ENCODE measurements at places on chromosomes 3 and 15. TPM values are rescaled to one million over a fixed set of nuclear protein-coding genes. Genes with fewer than 3 reads are reported as not detected.

The ZNF501 gene
- 0.04 TPM for total RNA-seq

DNA sequence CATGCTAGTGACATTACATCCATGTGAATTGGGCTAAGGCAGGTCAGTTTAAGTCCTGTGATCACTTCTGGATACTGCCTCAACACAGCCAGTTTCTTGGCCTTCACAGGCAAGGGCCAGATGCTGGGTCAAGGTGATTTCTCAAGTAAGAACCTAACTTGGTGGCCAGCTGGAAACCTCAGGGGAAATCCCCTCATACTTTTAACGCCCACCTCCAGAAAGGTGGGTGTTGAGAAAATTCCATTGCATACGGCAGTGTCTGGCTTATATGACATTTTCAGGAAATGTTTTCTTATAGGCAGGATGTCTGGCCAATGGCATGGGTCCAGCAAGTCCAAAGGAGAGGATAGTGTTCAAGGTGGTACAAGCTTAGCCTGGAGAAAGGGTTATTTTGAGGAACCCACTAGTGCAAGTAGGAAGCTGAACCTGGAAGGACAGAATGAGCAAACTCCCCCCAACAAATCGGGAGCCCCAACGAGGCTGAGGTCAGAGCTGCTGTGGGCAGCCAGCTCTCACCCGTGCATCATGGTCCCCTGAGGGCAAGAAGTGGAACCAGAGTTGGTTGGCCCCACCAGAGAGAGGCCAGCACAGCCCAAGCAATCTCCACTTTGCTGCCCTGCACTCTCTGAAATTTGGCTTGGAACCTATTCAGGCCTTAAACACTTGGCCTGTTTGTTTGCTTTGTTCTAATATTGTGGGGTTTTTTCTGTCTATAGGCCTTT, 135.4 kb downstream of the PDE8A start:
- DNase-seq = no peak

- no peak for DNase-seq
Observed at GRCh38 chr3:186832276-186832675, 10.2 kb upstream of the ADIPOQ start.

DNA sequence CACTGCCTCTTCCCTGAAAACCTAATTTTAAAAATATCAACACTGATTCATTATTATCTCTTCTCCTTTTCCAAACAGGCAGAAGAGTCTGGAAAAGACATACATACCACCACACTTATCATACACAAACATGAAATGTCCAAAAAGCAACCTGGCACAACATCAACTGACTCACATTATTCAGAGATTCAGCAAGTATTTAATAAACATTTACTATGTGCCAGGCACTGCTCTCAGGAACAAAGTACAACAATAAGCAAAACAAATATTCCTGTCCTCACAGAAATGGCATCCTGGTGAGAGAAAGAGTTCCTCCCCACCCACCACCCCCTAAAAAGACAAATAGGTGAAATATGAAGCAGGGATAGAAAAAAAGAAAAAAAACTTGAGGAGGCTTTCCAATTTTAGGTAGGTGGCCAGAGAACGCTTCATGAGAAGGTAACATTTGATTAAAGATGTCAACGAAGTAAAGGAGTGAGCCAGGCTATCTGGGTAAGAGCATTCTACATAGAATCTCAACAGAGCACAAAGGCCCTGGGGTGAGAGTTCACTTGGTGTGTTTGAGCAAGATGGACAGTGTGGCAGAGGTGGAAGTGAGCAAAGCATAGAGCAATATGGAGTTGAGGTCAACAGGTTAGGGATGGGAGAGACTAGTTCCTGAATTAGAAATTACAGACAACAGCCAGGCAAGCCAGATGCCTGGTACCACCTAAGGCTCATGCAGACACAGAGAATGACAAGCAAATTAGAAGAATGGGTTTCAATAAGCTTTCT, 141.7 kb downstream of the OSBPL10 start:
- DNase-seq = no peak

GRCh38 chr3:11306817-11307589, 34.8 kb downstream of the ATG7 start:
- no peak for DNase-seq

- no peak for DNase-seq
Observed at GRCh38 chr3:131025539-131025938, 1.1 kb downstream of the ASTE1 start.

The TMEM40 gene
- not detected for total RNA-seq

The CIAO2A gene
- total RNA-seq = 105 TPM

- no peak for DNase-seq
Observed at GRCh38 chr3:141578202-141578973, 91.6 kb downstream of the RASA2 start.

DNA sequence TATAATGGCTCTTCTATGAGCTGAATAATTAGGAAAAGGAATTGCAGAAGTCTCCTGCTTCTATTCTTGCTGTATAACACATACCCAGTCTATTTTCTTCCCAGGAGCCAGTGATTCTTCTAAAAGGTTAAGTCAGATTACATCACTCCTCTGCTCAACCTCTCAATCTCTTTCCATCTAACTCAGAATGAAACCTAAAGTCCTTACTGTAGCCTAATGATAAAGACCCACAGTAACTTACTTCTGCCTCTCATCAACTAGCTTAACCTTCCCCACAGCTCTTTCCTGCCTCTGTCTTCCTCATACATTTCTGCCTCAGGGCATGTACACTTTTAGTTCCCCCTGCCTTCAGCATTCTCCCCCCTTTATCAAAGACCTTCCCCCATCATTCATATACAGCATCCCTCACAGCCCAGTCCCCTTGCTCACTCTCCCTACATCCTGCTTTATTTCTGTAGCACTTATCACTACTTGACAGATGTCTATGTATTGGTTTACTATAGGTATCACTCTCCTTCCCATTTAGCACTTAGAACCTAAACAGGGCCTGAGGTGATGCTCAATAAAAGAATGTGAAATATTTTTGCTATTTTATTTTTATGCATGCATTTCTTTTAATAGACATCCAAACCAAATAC, 28.5 kb upstream of the CMTM6 start:
- DNase-seq = no peak

The CLDN1 gene
- 0.67 TPM for total RNA-seq

DNA sequence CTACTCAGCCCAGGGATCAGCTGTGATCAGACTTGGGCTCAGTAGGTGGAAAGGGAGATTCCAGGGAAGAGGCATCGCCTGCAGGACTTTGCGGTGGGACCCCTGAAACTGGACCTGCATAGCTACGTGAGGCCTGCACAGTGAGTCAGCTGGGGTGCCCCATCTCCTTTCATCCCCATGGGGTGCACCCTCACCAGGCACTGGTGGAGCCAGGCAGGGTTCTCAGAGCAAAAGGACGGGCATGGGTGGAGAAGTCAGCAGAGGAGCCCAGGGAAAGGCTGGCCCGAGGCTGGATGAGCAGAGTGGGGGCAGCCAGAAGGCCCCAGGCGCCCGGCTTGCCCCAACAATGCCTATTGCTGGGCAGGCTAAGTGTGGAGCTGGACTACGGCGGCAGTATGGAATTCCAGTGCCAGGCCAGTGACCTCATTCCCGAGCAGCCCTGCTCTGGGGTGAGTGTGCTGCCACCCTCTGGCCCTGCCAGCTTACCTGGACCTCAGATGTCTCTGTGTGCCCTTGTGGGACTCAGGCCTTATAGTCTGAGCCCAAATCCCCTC, 19.7 kb downstream of the ACAA1 start:
- no peak for DNase-seq

The CDHR4 gene
- total RNA-seq = not detected

The GHSR gene
- not detected for total RNA-seq

- no peak for DNase-seq
Observed at GRCh38 chr3:53629402-53629723, 135.0 kb downstream of the CACNA1D start.

The PDE12 gene
- 16.1 TPM for total RNA-seq

The KLHL24 gene
- total RNA-seq = 48.7 TPM

- DNase-seq = no peak
Observed at GRCh38 chr15:71501344-71502076, 308.8 kb upstream of the NR2E3 start.

DNA sequence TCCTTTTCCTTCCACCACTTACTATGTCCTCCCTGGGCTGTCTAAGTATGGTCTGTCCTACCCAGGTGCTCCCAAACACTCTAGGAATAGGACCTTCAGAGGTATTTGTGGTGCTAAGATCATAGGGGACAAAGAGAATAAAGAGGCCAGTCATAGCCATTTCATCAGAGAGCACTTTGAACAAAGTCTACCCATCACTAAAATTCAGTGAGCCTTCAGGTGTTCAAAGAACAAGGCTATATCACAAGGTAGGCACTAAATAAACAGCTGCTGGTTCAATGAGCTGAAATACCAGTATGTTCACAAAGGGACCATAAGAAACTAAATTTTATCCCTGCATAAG, 38.8 kb downstream of the NBEAL2 start:
- DNase-seq = no peak

The EIF4E3 gene
- 3.4 TPM for total RNA-seq

- no peak for DNase-seq
Observed at GRCh38 chr3:170220871-170221270, 1.4 kb upstream of the PRKCI start.

The C3orf85 gene
- not detected for total RNA-seq

DNA sequence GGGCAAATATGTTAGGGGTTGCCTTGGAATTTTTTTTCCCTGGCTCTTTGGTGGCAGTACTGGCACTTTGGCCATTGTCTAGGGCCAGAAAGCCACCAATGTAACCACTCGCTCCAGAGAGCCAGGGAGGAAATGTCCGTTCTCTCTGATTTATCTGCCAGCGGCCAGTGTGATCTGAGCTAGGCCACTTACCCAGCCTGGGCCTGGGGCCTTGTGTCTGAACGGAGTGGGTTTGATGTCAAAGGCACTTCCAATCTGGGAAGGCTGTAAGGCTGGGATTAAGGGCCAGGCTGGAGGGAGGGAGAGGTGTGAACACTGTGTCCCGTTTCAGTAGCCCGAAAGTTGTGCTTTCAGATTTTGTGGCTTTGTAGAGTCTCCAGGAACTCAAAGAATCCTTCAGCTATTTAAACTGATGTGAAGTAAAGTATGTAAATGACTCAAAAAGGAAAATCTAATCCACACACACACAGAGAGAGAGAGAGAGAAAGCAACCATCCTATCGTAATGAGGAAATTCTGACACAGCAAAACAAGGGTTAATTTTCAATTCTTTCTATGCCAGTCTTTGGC, 271.0 kb downstream of the PDZRN3 start:
- peak; percentile 19 for DNase-seq

DNA sequence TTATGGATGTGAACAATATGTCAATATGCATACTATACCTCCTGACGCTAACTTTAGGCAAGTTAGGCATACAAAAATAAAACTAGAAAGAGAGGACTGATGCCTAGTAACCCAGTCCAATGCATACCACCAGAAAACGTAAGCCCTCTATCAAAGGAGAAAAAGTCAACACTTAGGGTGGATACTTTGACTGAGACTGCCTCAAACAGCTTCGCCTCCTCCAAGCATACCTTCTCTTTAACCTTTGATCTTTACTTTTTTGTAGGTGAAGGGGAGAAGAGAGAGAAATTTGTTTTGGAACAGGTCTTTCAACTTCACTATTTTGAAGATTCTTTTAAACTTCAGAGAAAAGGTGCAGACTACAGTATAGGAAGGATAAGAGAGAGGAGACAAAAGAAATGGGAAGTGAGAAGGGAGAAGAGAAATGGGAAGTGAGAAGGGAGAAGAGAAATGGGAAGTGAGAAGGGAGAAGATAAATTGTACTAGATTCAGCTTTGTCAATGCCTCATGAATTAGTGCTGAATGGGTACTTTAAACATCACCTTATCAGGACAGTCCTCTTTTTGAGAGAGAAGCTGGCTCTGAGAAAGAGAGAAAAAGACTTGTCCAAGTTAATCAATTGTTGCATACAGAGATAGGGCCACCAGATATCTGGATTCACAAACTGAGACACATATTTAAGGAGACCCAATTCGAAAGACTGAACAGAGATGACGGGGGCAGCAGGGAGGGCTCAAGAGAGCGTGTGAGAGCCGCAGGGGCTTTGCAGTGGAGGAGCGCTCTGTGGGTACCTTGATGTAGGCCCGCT, 1.0 kb downstream of the P3H2 start:
- peak; percentile 28 for DNase-seq

The STT3B gene
- 134 TPM for total RNA-seq

DNA sequence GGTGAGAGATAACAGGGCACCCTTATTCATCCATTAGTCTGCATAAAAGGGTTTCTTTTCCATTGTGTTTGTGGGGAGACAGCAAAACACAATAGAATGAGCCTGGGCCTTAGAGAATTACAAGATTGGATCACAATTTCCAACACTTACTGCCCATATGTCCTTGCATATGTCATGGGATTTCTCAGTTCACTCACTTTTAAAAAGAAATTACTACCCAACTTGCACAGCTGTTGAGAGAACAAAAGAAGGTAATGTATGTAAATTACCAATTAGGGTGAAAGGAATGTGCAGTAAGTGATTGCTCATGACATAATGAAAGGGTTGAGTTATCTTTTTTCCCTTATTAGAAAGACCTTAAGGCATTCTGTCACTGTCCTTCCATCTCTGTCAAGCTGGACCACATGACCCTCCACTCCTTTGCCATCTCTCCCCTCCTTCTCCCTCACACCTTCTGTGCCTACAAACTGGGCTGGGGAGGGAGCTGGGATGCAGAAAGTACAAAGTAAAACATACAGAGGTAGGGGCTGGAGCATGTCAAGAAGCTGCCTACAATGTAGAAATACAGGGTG, 244.2 kb downstream of the ZMAT3 start:
- DNase-seq = no peak

The RAB11A gene
- total RNA-seq = 229 TPM

The DTX3L gene
- 2.0 TPM for total RNA-seq

The NKIRAS1 gene
- 7.8 TPM for total RNA-seq

The CPLX3 gene
- not detected for total RNA-seq

GRCh38 chr15:101684384-101684783, 32.2 kb upstream of the TM2D3 start:
- no peak for DNase-seq

GRCh38 chr3:33392703-33393125, 47.5 kb downstream of the UBP1 start:
- no peak for DNase-seq

The TIMP4 gene
- 40.3 TPM for total RNA-seq

The GUCA1C gene
- total RNA-seq = not detected

The HACD2 gene
- total RNA-seq = 15.0 TPM

- DNase-seq = peak; percentile 72
Observed at GRCh38 chr3:39150803-39151631, 2.4 kb downstream of the CSRNP1 start.

The DUOXA2 gene
- total RNA-seq = not detected

DNA sequence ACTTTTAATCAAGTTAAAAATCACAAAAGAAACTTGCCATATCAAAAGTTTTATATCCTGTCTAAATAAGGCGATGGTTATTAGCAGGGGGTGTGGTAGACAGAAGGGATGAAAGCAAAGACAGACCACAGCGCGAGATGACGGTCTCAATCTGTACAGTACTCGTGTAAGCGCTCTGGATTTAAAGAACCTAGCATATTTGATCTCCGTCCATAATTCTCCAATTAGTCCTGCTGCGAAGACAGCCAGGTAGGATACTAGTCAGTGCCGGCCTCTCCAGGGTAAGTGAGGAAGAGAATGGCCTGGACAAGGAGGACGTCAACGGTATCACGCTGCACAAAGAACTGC, 701 bp downstream of the SGO1 start:
- peak; percentile 28 for DNase-seq

All from H7 (cell line).